ENCODE measurements at places on chromosomes 4 and X. TPM values are rescaled to one million over a fixed set of nuclear protein-coding genes. Genes with fewer than 3 reads are reported as not detected.

KIF4A gene
- total RNA-seq = 2.2 TPM

NAP1L5 gene
- 5.1 TPM for total RNA-seq

G3BP2 gene
- total RNA-seq = 159 TPM

SLIT2 gene
- 35.9 TPM for total RNA-seq

TMEM150C gene
- total RNA-seq = 7.1 TPM
